Fibroblast of skin of left biceps (primary cell): ENCODE measurements at places on chromosomes 16 and 17.

DNA sequence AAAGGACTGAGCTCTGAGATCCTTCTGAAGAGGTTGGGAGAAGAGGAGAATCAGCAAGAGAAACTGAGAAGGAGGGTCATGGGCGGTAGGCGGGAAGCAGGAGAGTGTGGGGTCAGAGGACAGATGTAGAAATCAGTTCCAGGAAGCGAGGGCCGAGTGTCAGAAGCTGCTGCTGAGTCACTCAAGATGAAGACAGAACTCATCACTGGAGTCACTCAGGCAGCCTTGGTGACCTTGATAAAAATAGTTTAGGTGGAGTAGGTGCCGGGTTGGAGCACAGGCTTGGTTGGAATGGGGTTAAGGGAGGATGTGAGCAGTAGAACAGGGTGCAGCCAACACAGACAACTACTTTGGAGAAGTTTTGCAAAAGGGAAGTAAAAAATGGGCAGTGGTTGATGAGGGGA, 6.1 kb upstream of the ITGAM start:
- no peak for DNase-seq

DNA sequence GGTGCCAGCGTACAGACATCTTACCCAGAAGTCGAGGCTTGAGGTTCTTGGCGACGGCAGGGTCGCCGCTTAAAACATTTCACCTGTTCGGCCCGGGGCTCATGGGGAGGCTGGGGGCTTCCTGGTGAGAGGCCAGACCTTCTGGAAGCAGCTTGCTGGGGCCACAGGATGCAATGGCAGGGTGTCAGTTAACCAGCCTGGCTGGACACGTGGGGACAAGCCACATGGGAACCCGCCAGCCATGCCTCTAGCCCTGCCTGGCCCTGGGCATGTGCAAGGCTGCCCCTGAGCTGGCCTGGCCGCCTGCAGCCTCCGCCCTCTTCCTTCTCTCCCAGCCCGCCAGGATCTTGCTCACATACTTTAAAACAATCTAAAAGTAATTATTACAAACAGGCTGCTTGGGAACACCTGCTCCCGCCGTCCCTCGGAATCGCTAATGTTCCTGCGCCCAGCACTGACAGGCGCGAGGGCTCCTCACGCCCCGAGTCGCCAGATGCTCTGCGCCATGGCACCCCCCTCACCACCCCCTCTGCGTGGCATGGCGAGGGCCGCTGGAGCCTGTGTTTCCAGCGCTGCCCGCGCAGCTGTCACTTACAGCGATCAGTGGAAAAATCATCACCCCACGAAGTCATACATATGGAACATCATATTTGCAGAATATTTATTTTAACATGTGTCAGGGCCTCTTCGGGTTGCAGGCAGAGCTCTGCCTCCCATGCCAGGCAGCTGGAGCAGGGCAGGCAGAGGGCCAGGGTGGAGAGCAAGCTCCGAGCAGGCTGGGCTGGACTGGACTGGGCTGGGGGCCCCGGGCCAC, 188.7 kb upstream of the GSE1 start:
- no peak for DNase-seq

DNA sequence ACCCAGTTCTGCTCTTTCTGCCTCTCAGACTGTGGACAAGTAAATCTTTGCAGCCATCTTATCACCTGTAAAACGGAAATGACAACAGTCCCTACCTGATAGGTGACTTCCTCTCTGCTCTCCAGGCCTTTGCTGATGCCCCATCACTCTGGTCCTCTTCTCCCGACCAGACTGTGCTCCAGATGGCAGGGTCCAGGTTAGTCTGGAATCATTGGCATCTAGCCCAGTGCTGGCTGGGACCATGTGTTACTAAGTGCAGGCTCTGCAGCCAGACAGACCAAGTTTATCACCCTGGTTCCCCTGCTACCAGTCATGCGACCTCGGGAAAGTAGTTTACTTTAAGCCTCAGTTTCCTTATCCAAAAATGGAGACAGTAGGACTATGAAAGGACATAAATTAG, 1.8 kb upstream of the NUBP1 start:
- no peak for DNase-seq

- no peak for DNase-seq
Observed at GRCh38 chr16:62404842-62405611, 368.8 kb upstream of the CDH8 start.

DNA sequence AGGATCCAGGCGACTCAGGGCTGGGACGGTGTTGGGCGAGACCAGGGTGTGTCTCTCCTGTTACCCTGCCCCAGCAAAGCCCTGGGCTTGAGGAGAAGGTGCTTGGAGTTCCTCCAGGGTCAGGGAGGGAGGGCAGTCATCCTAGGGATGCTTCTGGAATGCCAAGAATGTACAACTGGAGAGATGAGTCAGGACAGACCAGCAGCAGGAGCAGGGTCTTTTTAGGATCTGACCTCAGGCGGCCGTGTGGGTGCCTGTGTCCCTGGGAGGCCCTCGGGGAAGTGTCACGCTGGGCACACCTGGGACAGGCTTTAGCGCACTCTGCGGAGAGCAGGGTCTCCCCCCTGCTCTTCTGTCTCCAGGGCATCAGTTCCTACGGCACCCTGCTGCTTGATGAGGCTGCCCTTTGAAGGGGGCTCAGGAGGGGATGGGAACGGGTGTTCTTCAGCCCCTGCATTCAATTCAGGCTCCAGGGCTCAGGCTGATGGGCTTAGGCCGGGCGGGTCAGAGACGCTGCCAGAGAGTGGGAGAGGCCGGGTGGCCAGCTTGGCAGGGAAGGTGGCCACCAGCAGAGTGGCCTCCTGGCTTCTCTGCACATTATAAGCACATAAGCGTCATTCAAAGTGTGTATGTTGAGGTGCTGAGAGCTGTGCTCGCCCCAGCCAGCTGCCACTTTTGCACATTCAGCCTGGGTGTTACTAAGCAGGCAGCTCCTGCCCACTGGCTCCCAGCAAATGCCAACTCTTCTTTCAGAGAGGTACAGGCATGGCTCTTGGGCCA, 8.4 kb upstream of the MTSS2 start:
- peak; percentile 62 for DNase-seq

- no peak for DNase-seq
Observed at GRCh38 chr17:44221862-44222111, 2.3 kb upstream of the UBTF start.
